ENCODE measurements at places on chromosomes 7 and 10.

GRCh38 chr7:30596721-30597120, 2.0 kb downstream of the GARS1 start:
- DNase-seq = no peak

- DNase-seq = peak; percentile 23
These were observed 40.3 kb downstream of the YKT6 start for GRCh38 chr7:44240983-44241510.

DNA sequence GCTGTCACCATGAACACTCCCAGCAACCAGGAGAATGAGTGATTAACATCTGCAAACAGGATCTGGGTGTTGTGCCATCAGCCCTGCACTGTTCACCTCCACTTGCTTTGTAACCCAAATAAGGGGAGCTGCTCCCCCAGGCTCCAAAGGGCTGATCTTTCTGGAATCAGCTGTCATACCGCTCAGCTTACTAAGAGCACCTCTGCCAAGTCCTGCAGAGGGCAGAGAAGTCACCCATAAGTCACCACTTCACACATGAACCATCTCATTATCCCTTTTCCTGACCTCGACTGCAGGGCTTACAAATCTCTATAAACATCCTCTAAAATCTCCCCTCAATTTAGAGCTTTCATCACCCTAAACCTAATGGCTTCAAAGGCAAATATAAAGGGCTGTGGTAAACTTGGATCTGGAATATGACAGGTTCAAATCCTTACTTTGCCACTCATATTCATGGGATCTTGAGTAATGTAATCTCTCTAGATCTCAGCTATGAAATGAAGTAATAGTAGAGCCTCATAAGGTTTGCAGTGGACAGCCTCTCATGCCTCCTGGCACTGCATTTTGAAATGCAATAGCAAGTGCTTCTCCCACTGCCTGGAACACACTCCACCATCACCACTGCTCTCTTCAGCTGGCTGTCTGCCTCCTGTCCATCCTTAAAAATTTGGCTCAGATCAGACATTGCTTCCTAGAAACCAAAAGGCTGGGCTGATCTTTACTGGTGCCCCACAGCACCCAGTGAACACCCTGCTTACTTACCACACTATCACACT, 38.8 kb downstream of the ERLIN1 start:
- no peak for DNase-seq

GRCh38 chr10:58742141-58742540, 229.5 kb downstream of the BICC1 start:
- no peak for DNase-seq

DNA sequence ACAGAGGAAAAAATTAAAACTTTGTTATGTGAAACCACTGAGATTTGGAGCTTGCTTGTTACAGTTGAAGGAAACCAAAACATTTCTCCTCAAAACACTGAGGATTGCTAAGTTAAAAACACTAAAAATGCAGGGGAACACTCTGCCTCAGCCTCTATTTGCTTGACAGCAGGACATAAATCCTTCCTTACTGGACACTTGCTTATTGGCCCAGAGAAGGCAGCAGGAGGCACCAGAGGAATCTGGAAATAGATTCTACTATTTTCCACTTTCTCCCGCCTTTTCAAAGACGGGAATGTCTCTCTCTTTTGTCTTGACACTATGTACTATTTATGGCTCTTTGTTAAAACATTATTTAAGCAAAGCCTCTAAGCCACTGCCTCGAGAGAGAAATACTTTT, 67.9 kb downstream of the MTURN start:
- no peak for DNase-seq

DNA sequence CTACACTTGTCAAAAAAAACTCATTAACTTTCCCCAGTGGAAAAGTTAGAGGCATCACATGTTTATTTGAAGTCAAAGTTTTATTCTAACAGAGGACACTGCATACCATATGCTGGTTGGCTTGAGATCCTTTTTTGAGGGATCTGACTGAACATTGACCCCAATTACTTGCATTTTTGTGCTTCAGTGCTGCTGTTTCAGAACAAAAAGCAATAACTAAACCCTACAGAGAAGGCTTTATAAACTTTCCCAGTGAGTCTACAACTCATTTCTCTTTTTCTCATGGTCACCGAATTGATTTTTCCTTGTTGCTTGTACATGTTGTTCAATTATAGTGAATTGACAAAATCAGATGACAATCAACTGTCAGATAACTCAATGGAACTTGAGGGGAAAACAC, 69.3 kb upstream of the PHYHIPL start:
- no peak for DNase-seq

DNA sequence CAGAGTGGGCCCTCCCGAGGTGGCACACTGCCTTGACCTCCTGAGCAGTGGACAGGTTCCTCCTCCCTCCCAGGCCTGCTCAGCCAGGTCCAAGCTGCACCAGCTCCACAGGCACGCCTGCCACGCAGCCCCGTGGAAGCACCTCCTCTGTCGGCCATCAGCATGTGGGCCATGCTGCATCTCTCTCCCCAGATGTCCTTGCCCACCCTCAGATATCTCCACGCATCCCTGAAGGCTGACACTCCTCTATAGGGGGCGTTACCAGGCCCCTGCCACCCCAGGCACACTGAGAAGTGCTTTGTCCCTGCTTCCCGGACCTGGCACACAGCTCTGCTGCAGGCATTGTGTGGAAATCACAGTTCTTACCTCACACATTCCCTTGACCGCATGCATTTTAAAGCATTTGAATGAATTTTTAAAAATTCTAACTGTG, 598.5 kb downstream of the SDK1 start:
- DNase-seq = no peak

DNA sequence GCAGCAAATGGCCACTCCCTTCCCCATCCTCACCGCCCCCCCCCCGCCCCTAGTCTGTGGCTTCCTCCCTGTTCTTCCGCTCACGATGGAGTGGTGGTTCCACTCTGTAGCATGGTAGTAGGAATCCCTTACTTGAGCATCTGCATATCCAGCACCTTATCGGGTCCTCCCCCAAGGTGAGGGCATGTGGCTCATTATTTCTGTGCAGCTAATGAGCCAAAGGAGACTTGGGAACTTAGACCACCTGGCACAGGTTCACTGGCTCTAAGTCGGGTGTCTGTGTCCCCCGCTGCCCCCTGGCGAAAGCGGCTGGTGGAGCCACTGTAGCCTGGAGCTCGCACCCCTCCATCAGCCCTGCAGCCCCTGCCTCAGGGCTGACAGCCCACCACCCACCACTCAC, 22.8 kb upstream of the GPR26 start:
- no peak for DNase-seq

DNA sequence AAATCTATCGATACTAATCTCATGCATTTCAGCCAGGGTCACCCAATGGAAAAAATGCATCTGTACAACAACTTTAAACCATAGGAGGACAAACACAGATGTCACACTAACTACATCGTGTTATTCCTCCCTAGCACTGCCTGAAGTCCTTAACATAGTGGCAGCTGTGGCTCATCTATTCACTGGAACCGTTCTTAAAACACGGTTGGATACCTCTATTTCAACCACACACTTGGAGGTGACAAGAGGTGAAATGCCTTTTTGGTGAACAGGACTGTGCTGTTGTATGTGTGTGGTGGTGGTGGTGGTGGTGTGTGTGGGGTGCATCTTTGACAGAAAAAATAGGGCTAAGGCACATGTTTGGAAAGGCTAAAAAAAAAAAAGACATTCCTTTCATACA, 93.1 kb downstream of the NRP1 start:
- DNase-seq = no peak

- DNase-seq = no peak
These were observed 142.2 kb downstream of the SLIT1 start for GRCh38 chr10:97043563-97043855.

GRCh38 chr10:4638099-4638498, 187.9 kb upstream of the AKR1E2 start:
- no peak for DNase-seq

DNA sequence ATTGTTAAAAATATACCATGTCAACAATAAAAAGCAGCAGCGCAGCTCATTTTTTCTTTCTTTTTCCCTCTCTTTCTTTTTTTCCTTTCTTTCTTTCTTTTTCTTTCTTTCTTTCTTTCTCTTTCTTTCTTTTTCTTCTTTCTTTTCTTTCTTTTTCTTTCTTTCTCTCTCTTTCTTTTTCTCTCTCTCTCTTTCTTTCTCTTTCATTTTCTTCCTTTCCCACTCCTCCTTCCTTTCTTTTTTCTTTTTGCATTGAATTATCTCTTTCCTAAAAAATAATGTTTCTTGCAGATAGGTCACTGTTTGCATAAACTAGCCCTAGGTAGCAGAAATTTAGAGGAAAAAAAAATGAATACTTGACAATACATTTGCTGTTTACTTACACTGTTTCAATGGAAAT, 755.1 kb upstream of the COBL start:
- DNase-seq = no peak

DNA sequence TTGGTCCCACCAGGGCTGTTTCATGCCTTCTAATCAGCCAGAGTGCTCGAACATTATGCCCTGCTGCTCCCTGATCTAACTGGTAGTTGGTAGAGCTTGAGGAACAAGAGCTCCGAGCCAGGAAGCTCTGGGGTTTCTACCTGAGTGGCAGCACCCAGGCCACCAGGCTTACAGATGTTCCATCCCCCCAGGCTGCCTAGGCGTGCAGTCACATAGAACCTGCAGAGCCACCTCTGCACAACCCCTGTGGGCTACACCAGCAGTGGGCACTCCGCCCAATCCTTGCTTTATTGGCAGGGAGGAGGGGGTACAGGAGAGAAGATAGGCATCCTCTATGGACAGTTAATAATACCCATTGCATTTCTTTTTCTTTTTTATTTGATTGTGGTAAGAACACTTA, 21.8 kb downstream of the MAP3K8 start:
- no peak for DNase-seq
